ENCODE measurements at places on chromosomes 5 and 9.

DNA sequence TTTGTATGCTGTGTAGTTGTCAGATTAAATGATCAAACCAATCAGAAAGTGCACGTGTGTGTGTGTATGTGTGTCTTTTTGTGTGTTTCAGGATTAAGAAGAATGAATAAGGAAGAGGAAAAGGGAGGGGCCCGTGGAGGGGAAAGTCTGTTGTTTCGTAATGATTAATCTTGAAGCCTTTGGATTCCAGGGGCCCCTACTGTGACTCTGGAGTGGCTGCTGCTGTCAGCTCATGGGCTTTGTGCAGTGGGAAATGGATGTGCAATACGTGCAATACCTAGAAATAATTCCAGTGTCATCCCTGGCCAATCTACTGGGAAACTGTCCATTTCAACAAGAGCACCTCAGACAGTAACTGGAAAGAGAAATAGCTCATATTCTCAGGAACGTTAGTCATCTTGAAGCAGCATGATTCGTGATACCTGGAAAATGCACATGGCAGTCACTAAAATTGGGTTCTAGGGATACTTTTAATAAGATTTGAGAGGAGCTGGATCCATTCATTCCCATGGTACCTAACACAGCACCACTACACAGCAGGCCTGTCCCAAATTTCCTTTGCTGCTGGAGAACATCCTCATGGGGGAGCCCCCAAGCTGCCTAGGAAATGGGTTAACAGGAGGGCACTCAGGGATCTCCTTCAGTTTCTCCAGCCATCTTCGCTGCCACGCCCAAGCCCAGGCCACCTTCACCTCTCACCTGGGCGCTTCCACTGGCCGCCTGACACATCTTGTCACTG is 186.3 kb downstream of the NR3C1 start:
- DNase-seq, result no peak

- peak; percentile 35 for DNase-seq
These were observed 145.7 kb upstream of the GNA14 start for GRCh38 chr9:77793849-77794248.

- no peak for DNase-seq
These were observed 113.9 kb downstream of the TMEM174 start for GRCh38 chr5:73286896-73287295.

- DNase-seq, result no peak
These were observed 25.0 kb downstream of the ARPC5L start for GRCh38 chr9:124886866-124887492.

DNA sequence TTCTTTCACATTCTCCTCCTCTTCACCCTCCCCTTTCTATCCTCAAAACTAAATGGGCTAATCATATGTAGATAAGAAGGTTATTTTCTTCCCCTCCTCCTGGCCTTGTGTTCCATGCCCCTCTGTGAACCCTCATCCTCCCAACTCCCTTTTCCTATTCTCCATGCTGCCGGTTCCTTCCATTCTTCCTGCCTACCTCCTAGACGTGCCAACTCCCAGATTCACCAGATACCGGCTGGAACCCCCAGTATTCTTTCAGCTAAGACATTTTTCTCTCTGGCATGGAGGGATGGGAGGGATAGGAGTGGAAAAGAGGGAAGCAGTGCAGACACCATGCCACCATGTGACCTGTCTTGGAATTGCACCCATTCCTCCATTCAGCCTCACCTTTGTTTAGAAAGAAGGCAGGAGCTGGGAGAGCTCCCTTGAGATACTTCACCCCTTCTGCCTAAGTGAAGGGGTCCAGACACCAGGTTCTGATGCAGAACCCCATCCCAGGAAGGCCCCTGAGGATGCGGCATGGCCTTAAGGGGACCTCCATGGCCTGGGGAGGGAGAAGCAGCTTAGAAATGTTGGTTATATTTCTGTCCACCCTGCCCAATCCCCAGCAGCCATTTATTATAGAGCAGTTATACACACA is 4.8 kb downstream of the DNAJB5 start:
- peak; percentile 69 for DNase-seq

- DNase-seq, result peak; percentile 76
These were observed at the start of gene ARHGEF28 for GRCh38 chr5:73625944-73626811. ARHGEF28 (plus strand) TSS chr5:73626196; CDS start chr5:73684852, 58,656 bp downstream.

DNA sequence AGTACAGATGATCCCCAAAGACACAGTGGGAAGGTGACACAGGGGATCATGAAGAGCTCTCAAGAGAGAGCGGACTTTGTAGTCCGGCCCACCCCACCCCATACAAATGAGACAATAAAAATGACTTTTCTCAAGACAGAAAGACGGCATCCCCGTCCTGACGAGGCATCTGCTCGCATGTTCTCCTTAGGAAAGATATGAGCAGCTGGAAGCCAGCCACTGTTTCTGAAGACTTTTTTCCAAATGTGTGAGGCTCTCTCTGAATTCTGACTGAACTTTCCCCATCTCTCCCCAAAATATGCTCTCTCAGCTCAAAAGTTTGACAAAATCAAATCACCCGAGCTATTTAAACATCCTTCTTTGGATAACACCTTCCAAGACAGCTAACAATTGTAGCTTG is 105.2 kb downstream of the RFK start:
- no peak for DNase-seq

GRCh38 chr5:138635265-138635664 is 60.1 kb upstream of the HSPA9 start:
- no peak for DNase-seq

GRCh38 chr9:88084357-88085183 is 53.7 kb downstream of the SPATA31C2 start:
- no peak for DNase-seq

- DNase-seq, result no peak
These were observed 251.3 kb downstream of the GAS1 start for GRCh38 chr9:86695910-86696424.

DNA sequence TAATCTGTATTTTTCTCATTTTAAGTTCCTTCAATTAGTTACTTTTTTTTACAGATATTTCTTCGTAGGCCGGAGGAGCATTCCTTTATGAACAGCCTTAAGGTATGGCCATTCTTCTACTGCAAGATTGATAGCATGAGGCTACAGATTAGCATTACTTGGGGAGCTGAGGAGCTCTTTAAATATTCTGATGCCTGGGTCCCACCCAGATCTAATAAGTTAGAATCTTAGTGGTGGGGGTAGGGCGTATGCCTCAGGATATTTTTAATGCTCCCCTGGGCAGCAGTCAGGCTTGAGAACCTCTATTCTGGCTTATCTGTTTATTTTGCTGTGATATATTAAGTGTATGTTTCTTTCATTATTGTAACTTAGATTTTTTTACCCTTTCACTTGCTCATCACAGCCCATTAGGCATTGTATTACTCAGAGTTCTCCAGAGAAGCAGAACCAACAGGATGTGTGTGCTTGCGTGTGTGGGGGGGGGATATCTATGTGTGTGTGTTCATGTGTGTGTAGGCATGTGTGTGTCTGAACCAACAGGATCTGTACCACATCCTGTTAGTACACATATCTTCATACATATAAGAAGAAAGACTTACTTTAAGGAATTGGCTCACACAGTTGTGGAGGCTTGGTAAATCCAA is 91.8 kb upstream of the MTAP start:
- DNase-seq, result no peak

- DNase-seq, result no peak
These were observed 178.9 kb downstream of the XRCC4 start for GRCh38 chr5:83256091-83256780.

- DNase-seq, result no peak
These were observed 1.0 kb downstream of the AGTPBP1 start for GRCh38 chr9:85740787-85741094.

- DNase-seq, result no peak
These were observed 685.6 kb downstream of the CETN3 start for GRCh38 chr5:89723907-89724306.

- DNase-seq, result no peak
These were observed 217.2 kb upstream of the WWC1 start for GRCh38 chr5:168073991-168074800.

Measured in AG08395 (cell line).